NCI-H1092 treated with DMSO at 0.1 percent for 48 hours (cell line): ENCODE measurements at places on chromosomes 7 and 10.

- no peak for DNase-seq
Measured at GRCh38 chr7:151851145-151851751, 25.7 kb downstream of the PRKAG2 start.

DNA sequence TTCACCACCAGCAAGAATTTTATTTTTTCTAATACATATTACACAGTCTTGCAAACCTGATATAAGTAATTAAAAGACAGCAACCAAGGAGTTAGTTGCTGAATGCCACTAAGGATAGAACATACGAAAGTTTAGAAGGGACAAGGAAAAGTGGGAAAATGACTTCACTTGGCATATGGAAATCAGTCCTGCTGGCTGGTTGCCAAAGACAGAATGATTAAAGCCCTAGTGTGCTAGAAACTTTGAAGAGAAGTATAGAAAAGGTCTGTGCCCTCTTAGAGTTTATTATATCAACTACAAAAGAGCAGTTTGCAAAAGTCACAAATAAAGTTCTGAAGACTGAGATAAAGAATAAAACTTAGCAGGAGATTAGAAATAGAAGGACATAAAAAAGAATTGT is 5.8 kb upstream of the YAE1 start:
- DNase-seq: no peak

- no peak for DNase-seq
Measured at GRCh38 chr10:128576943-128577670, 450.9 kb upstream of the MKI67 start.

GRCh38 chr7:85175217-85175616 is 11.6 kb downstream of the SEMA3D start:
- DNase-seq: no peak

GRCh38 chr10:82969405-82969804 is 1094.4 kb downstream of the NRG3 start:
- DNase-seq: no peak

DNA sequence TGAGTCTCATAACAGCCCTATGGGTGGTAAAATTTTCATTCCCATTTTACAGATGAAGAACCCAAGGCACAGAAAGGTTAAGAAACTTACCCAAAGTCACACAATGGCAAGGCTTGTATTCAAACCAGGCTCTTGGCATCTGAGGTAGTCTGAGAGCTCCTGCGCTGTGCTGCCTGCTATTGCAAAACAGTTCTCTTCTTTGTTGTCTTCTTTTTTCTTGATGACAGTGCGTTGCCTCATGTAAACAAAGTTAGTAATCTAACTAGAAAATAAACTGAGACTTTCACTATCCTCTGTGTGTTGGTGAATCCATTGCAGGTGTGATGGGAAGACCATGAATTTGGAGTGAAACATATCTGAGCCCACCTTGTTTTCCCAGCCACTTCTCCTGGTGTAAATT is 240.8 kb downstream of the PTEN start:
- no peak for DNase-seq

DNA sequence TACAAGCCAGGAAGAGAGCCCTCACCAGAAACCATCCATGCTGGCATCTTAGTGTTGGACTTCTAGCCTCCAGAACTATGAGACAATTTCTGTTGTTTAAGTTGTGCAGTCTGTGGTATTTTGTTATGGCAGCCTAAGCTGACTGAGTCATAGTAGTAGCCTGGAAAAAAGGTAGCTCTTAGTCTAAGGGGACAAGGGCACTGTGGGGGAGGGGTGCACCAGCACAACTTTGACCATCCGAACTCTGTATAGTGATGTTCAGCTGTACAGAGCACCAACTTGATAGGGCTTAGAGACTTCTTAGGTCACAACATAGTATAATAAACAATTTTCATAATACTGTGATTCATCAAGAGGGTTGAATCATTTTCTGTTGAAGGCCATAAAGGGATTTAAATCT is 14.3 kb downstream of the EIF4EBP2 start:
- DNase-seq: no peak

DNA sequence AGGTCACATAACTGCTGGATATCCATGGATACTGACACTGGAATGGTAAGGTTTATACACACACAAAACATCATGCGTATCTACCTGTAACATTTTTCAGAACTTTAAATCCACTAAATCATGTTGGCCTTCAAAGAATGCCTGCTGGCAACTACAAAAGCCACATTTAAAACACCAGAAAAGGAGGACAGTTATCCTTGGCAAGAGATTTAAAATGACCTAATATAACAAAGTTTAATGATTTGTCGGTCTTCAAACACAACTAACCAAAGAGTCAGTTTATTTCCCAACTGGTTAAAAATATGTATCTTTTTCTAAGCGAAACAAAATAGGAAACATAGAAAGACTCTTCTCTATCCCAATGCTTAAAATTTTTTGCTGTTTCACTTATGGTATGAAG is 24.0 kb downstream of the WAPL start:
- no peak for DNase-seq
